ENCODE measurements at places on chromosomes 13 and 19. TPM values are rescaled to one million over a fixed set of nuclear protein-coding genes. Genes with fewer than 3 reads are reported as not detected.

DNA sequence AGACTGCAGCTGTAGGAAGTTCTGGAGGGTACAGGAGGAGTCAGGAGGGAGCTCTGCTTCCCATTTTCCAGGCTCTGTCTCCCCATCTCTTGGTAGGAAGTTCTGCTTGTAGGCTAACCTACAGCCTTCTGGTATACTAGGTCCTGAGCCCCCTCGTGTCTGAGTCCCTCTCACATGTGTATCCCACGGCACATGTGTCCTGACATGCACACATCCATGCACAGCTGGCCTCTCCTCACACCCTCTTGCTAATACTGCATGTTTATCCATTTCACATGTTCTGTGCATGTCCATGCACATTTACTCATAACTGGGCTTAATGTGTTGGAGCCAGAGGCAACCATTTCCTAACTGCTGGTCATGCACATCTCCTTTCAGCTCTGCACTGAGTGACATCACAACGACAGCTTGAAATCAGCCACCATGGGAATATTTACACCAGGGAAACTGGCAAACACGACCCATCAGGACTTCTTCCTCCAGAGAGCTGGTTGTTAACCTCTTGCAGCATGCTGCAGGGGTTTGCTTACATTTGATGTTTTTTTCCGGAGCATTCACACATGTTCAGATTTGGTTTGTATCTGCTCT lies 3.0 kb downstream of the CD209 start:
- no peak for DNase-seq

DNA sequence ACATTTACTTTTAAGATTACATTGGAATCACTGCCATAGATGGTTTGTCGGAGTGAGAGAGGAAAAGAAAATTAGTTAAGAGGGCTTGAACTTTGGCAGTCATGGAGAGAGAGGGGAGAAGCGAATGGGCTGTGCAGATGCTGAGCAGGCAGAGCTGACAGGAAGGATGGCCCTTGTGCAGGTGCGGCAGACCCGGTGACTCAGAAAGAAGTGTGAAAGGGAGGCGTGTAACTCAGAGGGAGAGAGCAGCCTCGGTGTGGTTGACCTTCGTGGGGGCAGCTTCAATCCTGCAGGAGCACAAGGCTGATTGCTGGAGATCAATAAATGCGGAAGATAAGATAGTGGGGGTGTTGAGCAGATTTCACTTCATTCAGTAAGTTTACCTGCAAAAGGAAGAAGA lies 76.9 kb downstream of the TNFSF13B start:
- no peak for DNase-seq

DNA sequence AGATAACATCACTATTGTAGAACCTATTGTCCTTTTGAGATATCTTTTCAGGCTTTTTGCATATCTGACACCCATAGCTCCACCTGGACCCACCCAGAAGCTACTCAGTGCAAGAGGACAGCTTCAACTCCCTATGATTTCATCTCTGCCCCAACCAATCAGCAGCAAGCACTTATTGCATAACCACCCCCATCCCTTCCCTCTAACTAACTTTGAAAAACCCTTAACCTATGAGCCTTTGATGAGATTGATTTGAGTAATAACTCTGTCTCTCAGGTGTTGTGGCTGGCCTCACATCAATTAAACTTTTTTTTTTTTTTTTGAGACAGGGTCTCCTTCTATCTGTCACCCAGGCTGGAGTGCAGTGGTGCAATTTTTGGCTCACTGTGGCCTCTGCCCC lies 13.4 kb upstream of the MTRF1 start:
- DNase-seq: no peak

DNA sequence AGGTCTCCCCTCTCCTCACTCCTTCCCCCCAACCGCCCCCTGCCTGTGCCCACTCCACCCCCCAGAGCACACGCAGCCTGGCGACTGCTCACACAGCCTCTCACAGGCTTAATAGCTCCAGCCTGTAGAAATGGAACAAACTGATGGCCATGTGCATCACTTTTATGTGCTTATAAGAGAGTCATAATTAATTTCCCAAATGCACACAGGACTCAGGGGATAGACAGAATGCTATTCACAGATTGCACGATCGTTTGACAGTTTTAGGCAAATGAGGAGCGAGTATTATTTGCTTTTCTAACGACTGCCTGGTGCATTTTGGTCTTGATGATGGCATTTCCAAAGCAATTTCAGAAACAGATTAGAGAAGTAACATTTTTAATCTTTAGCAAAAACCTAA lies 97.7 kb upstream of the VSTM2B start:
- DNase-seq: no peak

GRCh38 chr13:41700790-41701310 lies 243.5 kb downstream of the RGCC start:
- DNase-seq: peak; percentile 74

GRCh38 chr13:44305917-44306370 lies 67.7 kb upstream of the SERP2 start:
- peak; percentile 48 for DNase-seq

- peak; percentile 41 for DNase-seq
Measured at GRCh38 chr13:49240017-49240416, 7.7 kb upstream of the CDADC1 start.

GRCh38 chr13:99256283-99256682 lies 1.9 kb downstream of the GPR18 start:
- DNase-seq: no peak

DNA sequence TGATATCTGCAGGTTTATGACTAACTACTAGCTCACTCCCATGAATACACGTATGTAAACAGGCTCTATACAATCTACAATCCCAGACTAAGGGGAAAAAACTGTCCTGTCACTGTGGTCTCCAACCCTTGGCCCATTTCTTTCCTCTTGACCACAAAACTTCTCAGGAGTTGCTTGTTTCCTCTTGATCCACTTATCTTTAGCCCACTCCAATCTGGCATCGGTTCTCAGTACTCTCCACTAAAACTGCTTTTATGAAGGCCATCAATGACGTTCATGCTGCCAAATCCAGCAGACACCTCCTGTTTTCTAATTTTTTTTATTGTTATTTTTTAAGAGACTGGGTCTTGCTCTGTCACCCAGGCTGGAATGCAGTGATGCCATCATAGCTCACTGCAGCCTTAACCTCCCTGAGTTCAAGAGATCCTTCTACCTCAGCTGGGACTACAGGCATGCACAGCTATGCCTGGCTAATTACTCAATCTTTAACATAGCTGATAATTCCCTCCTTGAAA lies 31.9 kb upstream of the USPL1 start:
- DNase-seq: no peak

DNA sequence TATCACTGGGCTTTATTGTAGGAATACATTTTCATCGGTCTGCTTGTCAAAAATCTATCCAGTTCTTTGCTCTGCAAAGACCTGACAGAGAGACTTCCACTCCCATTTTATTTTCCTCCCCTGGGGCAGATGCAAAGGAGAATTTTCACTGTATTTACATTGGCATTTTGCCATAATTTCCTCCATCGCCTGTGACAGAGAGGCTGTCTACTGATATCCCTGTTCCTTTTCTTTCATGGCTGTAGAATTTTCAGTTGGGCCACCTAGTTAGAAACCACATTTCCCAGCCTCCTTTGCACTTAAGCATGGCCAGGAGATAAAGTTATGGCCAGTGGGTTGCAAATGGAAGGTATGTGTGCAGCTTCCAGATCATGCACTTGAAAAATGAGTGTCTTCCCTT lies 89.3 kb downstream of the NUFIP1 start:
- DNase-seq: no peak

GRCh38 chr13:23081901-23082300 lies 98.9 kb upstream of the SGCG start:
- DNase-seq: no peak

GRCh38 chr13:60139272-60139671 lies 24.5 kb downstream of the DIAPH3 start:
- no peak for DNase-seq

The GRK1 gene
- polyA plus RNA-seq: not detected

The POSTN gene
- 0.41 TPM for polyA plus RNA-seq

The CCL25 gene
- polyA plus RNA-seq: not detected

The TNFRSF19 gene
- polyA plus RNA-seq: 0.19 TPM

The SLC5A5 gene
- not detected for polyA plus RNA-seq

The TMEM255B gene
- 120 TPM for polyA plus RNA-seq

The FOXA3 gene
- 0.06 TPM for polyA plus RNA-seq

The KCNK6 gene
- 7.7 TPM for polyA plus RNA-seq

The SSBP4 gene
- 116 TPM for polyA plus RNA-seq
